ENCODE measurements at places on chromosomes 1 and 21.

DNA sequence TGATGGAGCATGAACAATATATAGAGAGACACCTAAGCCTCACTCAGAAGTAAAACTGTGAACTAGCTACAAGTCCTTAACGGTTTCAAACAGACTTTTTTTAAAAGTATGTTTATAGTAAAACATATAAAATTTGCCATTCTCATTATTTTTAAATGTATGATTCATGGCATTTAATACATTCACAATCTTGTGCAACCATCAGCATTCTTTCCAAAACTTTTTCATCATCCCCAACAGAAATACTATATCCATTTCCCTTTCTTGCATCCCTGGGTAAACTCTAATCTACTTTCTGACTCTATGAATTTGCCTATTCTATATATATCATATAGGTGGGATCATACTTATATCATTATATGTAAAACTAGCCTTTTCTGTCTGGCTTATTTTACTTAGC is 25.5 kb downstream of the EVI5 start:
- no peak for DNase-seq

DNA sequence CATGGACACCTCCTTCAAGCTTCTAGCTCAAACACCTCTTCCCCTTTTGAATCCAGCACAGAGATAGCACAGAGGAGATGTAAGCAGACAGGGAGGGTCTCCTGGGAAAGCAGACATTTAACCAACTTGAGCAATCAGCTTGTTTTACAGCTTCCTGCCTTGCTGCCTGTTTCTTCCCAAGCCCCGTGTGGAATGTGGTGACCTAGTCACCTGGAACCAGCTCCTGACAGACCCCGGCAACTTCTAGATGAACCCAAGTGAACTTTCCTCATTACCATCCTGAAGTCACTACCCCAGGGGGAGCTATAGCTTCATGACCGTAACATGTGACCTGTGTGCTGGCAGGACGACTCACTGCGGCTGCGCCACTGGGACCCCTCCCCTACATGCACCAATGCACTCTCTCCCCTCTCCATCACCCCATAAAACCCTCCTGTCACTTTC is 24.1 kb upstream of the TTF2 start:
- no peak for DNase-seq

GRCh38 chr1:233470741-233471499 is 143.0 kb upstream of the KCNK1 start:
- no peak for DNase-seq

DNA sequence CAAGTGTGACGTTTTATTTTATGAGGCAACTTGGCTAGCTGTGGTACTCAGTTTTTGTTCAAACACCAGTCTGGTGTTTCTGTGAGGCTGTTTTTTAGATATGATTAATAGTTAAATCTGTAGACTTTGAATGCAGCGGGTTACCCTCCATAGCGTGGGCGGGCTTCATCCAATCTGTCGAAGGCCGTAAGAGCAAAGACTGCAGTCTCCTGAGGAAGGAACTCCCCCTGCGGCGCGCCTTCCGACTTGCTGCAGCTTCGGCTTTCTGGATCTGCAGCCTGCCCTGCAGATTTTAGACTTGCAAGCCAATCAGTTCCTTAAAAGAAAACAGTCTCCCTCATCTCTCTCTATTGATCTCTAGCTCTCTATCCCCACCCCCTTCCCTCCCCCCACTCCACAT is 4.2 kb upstream of the ZNF496 start:
- DNase-seq = no peak

DNA sequence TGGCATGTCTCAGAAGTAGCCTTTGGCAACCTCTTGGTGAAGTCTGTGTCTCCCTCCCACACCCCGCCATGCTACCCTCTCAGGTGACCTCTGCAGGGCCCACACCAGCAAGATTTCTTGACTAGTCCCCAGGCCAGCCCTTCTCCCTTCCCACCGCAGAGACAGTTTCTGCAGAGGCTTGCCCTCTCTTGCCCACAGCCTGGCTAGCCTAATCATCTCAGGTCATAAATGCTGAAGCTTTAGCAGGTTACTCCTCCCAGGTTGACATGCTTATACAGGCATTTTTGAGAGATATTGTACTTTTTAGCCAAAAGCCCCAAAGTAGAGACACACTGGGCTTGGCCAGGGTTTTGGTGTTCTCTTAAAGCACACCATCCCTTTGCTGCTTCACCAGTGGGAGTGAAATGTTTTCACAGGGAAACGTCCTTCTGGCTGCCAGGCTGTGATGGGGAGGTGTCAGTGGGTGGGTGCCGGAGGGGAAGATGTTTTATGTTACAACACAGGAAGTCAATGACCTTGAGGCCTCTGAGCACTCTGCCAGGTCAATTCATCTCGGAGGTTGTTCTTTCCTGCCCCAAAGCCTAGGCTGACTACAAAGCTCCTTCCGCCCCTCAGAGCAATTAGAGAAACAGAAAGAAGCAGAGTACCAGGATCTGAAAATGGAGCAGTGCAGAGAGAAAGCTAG is 58.5 kb downstream of the STYXL2 start:
- no peak for DNase-seq

GRCh38 chr1:183593356-183593755 is 3.1 kb upstream of the NCF2 start:
- no peak for DNase-seq

DNA sequence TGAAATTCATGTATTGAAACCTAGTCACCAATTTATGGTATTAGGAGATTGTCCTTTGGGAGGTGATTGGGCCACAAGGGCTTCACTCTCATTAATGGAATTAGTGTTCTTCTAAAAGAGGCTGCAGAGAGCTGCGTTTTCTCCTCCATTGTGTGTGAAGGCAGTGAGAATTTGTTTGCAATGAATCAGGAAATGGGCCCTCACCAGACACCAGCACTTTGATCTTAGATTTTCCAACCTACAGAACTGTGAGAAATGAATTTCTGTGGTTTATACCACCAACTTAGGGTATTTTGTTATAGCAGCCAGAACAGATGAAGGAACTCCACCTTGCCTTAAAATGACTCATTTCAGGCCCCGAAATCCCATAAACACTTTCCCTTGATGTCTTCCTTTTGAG is 544.2 kb downstream of the RWDD3 start:
- DNase-seq = no peak

- no peak for DNase-seq
Measured at GRCh38 chr1:26791626-26792025, 3.9 kb downstream of the PIGV start.

- no peak for DNase-seq
Measured at GRCh38 chr21:32302560-32302959, 3.9 kb downstream of the MRAP start.

- DNase-seq = no peak
Measured at GRCh38 chr1:102498929-102499328, 502.2 kb upstream of the OLFM3 start.

- no peak for DNase-seq
Measured at GRCh38 chr1:40047769-40048168, 7.2 kb downstream of the CAP1 start.
